ENCODE measurements at places on chromosomes 2 and 18.

GRCh38 chr2:121197369-121198091 lies 87.5 kb downstream of the TFCP2L1 start:
- peak; percentile 88 for DNase-seq

DNA sequence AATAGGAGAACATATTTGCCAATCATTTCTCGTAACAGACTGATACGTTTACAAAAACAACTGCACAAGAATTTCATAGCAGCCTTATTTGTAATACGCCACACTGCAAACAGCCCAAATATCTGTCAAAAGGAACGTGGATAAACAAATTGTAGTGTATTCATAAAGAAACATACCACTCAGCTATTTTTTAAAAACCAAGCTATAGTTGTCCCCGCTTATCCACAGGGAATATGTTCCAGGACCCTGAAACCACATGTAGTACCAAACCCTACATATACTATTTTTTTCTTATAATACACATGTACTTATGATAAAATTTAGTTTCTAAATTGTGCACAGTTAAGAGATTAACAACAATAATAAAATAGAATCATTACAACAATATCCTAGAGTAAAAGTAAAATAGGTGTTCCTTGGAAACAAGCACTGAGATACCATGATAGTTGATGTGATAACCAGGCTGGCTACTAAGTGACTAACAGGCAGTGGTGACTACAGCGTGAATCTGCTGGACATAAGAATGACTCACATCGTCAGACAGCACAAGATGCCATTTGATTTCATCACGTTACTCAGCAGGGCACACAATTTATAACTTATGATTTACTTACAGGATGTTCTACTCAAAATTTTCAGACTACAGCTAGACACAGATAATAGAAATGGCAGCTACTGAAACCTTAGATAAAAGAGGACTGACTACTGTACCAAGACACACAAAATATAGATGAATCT lies 367.4 kb downstream of the NCKAP5 start:
- DNase-seq, result peak; percentile 86

- peak; percentile 87 for DNase-seq
These were observed 22.1 kb downstream of the GPR39 start for GRCh38 chr2:132438691-132439090.

- no peak for DNase-seq
These were observed 22.3 kb downstream of the ASAP2 start for GRCh38 chr2:9228781-9229469.

- DNase-seq, result peak; percentile 11
These were observed 31.5 kb upstream of the LGALSL start for GRCh38 chr2:64422466-64422865.

DNA sequence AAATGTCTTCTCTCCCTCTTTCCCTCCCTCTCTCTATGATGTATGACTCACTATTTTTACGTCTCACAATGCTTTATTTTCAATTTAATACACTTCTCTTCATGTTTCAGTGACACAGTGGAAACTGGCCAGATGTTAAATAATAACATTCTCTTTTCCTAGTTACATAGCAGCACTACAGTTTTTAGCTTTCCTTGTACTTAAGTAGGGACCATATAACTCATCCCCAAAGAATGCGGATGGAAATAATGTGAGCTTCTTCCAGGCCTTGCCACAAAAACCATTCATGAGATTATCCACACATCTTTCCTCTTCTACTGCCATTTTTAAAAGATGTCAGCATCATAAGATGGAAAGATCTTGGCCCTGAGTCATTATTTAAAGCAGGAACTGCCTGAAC lies 789.4 kb downstream of the LRP1B start:
- DNase-seq, result peak; percentile 51

DNA sequence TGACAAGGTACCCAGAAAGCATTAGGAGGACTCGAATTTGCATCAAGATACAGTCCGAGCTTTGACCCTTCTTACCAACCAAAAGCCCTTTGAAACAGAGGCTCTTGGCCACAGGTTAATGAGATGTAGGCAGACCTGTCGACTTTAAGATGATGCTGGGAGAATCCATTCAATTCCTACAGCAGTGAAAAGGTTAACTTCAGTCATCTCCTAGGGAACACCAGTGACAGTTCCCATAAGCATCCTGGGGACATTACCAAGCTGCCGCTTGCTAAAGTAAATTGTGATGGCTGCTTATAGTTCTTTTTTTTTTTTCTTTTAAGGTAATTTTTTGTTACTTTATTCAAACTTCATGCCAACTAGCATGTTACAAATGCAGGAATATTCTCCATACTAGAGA lies 379.3 kb downstream of the SOX11 start:
- DNase-seq, result no peak

DNA sequence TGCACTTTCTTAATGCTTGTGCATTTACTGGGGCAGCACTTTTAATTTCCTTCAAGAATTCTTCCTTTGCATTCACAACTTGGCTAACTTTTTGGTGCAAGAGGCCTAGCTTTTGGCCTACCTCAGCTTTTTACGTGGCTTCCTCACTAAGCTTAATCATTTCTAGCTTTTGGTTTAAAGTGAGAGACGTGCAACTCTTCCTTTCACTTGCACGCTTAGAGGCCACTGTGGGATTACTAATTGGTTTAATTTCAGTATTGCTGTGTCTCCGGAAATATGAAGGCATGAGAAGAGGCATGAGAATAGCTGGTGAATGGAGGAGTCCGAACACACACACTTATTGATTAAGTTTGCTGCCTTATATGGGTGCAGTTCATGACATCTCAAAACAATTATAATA lies 354.1 kb downstream of the DLGAP1 start:
- no peak for DNase-seq

GRCh38 chr2:232365621-232366321 lies 12.8 kb upstream of the ALPP start:
- peak; percentile 45 for DNase-seq

GRCh38 chr2:231353469-231353868 lies 42.0 kb upstream of the B3GNT7 start:
- DNase-seq, result no peak

GRCh38 chr18:58862851-58863538 lies 1.7 kb upstream of the ZNF532 start:
- peak; percentile 26 for DNase-seq

DNA sequence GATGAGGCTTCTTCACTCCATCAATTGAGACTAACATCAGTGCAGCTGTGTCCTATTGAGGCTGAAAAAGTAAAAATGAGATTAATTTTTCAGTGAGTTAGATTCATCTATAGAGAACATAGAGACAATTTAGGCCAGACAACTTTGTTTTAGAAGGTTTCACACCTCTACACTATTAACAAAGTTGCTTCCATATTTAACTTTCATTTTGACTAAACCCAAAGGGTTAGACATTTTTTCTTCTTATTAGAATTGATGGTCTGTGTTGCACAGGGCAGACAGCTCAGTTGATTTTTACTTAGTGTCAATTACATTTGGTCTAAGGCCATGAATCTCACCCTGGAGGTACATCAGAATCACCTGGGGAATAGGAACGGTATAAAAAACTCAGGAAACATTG lies 130.2 kb upstream of the NXPH2 start:
- no peak for DNase-seq

DNA sequence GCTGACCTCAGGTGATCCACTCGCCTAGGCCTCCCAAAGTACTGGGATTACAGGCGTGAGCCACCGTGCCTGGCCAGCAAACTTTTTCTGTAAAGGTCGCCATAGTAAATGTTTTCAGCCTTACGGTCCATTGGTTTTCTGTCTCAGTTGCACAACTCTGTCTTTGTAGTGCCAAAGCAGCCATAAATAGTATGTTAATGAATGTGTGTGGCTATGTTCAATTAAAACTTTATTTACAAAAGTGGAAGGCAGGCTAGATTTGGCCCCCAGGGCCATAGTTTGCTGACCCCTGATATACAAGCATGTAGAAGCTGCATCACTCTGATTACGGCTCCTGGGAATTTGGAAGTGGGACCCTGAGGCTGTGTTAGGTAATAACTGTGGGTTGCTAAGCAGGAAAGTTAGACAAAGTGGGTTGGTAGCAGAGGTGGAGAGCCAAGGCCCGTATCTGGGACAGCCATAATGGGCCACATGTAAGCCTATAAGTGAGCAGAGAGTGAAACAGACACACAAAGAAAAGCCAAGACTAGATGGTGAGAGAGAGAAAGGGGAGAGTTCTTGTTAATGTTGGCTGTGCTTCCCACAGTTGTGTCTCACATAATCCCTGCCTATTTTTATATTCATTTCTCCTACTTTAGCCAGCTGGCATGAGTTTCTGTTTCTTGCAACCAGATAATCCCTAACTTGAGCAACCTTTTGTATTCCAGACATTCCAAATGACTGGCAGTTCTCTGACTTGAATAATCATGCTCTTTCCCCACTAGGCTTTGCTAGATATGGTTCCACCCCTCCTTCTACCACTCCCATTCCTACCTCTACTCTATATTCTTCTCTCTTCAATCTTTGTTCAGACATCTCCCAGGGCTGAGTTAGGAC lies 223.3 kb upstream of the STON1 start:
- peak; percentile 21 for DNase-seq

DNA sequence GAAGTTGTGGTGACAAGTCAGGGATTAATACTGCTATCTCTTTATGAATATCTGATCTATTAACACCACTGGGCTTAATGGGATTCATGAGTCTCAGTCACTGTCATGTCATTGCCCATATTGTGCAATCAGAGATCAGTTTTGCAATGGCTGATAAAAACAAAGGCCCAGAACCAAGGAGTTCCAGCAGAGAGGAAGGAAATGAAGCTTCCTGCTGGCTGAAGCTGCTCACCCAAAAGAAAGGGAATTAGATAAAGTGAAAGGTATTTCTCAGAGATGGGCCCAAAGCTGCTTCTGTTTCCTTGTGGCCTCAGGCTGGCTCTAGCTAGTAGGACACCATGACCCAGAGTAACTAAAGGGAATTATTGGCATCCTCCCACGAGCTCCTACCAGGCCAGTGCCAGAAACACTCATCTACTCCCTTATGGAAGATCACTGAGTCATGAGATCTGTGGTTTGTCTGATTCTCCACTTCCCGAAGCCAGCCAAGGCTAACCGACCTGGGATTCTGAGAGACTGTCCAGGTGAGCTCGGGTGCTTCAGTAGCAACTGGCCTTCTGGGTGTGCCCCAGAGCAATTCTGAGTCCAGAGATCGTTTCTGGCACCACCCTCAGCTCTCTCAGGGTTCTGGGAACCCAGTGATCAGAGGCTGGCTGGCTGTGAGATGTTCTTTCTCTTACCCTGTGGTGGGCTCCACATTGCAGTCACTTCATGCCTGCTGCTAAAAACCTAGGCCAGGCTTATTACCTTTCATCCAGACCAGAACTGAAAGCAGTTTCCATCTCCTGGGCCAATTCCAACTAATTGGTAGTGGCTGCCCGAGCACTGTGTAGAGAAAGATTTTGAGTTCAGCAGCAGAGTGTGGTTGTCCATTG lies 129.5 kb upstream of the PELI1 start:
- peak; percentile 93 for DNase-seq

DNA sequence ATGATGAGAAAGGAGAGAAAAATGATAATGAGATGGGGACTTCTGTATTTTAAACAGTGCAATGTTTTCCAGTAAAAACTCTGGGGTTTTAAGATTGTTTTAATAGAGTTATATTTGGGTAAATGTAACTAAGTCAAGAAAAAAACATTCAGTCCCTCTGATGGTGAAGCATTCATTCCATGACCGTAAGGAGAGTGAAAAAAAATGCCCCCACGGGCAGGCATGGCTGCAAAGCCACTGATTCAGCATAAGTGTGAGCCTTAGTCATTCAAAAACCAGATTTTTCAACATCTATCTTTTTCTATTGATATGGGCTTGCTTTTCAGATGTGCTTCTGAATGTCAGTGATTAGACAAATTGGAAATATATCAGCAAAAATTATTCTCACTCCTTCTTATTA lies 957.8 kb downstream of the SLC4A3 start:
- DNase-seq, result no peak
